ENCODE measurements at places on chromosomes 4 and X.

- DNase-seq, result no peak
Observed at GRCh38 chr4:189656641-189657040, 284.0 kb upstream of the FRG1 start.

GRCh38 chr4:31237233-31237632 lies 517.1 kb downstream of the PCDH7 start:
- no peak for DNase-seq

GRCh38 chr4:6647169-6647568 lies 6.7 kb downstream of the MRFAP1 start:
- no peak for DNase-seq

- DNase-seq, result no peak
Observed at GRCh38 chr4:20421603-20421985, 169.9 kb downstream of the SLIT2 start.

GRCh38 chr4:114986133-114986532 lies 127.3 kb downstream of the NDST4 start:
- DNase-seq, result no peak

DNA sequence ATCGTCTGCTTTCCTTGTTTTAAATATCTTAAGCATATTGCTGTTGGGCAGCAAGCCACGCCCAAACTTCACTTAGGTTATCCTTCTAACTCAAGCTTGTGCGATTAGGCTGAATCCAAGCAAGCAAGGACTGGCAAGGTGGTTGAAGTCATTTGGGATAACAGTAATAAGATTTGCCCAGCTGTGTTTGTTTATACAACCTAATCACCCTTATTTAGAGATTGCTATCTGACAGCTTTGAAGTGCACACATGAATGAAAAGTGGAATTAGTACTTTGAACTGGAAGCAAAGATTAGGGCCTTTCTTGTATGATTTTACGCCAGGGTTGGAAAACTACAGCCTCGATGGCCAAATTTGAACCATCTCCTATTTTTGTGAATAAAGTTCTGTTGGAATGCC lies 182.1 kb downstream of the ASB9 start:
- no peak for DNase-seq

- no peak for DNase-seq
Observed at GRCh38 chr4:140056015-140056414, 98.0 kb downstream of the MAML3 start.

GRCh38 chr4:61003301-61003700 lies 196.8 kb upstream of the ADGRL3 start:
- no peak for DNase-seq

- no peak for DNase-seq
Observed at GRCh38 chr4:44447563-44448504, 775 bp downstream of the KCTD8 start.

DNA sequence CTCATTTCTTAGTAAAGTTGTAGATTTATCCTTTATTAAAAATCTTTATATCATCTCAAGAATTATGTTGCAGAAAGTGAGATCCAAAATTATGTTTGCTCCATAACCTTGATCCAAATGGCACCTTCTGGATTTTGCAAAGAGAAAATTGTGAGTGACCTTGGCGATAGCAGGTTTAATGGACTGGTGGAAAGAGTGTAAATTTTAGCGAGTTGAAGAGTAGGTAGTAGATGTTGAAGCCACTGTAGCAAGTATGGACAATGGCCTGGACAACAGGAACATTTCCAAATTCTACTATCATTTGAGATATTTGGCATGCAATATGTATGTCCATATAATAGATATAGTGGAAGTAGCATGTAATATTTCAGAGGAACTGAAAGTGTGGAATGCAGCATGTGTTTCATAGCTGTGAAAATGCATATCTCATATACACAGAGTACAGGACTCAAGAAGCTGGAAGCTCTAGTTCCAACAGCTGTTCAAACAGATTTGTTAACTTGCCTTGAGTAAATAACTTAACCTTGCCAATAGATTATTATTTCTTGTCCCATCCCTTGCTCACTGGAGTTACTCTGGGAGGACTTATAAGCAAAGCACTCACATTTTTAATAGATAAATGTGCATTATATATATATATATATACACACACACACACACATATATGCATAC lies 152.5 kb upstream of the TLL1 start:
- DNase-seq, result no peak

DNA sequence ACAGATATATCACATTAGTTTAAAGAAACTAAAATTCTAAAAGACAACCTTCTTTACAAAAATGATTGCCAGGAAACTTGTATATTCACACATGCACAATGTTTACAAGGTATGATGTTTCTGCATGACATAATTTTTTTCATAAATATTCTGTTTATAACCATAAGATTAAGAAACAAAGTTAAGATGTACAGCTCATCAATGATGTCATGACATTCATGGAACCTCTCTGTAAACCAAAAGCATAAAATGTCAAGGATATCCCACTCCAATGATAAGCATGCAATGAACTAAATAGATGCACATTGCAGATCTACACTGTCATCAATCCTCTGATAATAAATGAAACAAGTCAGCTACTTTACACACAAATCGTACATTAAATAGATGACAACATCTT lies 136.0 kb downstream of the MAB21L2 start:
- DNase-seq, result no peak

DNA sequence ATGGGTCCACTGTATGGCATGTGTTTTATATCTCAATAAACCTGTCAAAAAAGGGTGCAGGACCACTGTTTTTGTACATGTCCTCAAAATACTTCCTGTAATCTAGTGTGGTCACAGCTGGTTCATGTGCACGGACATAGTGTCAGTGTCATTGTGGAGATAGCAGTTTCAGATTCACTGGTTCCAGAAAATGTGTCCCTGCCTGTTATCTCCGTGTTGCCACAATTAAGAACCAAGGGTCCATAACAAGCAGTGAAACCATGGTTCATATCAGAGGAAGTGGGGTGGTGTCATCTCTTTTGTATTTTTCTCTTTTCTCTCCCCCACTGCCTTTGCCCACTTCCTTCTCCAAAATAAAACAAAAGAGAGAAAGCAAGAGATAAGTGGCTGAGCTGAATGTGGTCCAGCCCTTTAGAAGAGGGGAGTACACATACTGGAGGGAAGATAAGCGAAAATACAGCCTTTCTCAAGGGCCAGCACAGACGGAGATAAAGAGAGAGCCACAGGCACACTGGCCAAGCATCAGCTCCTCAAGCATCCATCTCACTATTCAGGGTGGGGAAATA lies 51.2 kb downstream of the TBL1X start:
- DNase-seq, result no peak

- DNase-seq, result no peak
Observed at GRCh38 chr4:14008494-14008893, 381.0 kb upstream of the BOD1L1 start.

GRCh38 chrX:35439034-35439660 lies 359.0 kb upstream of the MAGEB16 start:
- no peak for DNase-seq

DNA sequence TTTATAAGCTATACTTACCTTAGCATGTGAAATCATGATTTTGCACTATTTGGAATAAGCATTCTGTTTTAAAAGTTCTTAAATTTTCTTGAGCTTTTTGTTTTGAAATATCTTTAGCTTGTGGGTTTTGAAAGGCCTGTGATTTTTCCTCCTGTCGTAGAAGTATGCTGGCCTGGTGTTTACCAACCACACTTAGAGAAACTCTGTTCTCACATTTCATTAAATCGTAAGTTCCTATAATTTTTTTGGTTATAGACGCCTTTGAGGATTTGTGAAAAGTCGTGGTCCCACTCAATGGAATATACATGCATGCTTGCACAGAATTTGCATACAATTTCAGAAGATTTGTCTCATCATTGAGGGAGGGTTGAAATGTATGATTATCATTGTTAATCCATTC lies 63.6 kb downstream of the PDLIM5 start:
- no peak for DNase-seq

- no peak for DNase-seq
Observed at GRCh38 chr4:121226362-121226761, 62.2 kb upstream of the TNIP3 start.

GRCh38 chrX:136259543-136259942 lies 8.3 kb upstream of the MAP7D3 start:
- no peak for DNase-seq

DNA sequence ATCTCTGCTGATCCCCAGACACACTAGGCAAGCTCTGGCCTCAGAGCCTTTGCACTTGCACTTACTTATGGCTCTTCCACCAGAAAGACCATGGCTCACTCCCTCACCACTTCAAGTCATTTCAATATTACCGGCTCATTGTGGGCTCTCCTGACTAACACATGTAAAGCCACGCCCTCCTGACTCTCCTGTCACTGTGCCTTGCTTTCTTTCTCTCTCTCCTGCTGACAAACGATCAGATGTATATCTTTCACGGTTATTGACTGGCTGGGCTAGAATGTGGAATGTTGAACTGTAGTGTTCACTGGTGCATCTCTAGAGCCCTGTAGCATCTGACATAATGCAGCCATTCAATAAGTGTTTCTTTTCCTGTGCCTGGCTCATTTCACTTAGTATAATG lies 425.1 kb downstream of the RAB28 start:
- no peak for DNase-seq

GRCh38 chr4:138992676-138993075 lies 22.9 kb upstream of the NOCT start:
- no peak for DNase-seq

DNA sequence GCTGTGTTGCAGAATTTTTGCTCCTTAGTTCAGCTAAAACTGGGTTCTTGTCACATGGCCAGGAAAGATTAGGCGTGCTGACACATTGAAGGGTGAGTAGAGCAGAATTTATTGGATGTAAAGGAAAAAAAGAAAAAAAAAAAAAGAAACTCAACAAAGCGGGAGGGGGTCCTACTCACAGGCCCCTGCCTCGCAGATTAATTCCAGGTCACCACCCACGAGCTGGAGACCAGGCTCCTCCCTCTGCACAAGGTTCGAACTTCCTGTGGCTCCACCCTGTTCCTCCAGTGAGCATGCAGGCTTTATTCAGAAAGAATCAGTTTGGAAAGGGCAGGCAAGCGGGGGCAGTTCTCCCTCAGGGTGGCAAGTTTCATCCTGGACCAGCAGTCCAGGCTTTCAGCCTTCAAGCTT lies 17.1 kb downstream of the MGST2 start:
- DNase-seq, result no peak

GRCh38 chr4:61067381-61067780 lies 132.7 kb upstream of the ADGRL3 start:
- DNase-seq, result no peak

DNA sequence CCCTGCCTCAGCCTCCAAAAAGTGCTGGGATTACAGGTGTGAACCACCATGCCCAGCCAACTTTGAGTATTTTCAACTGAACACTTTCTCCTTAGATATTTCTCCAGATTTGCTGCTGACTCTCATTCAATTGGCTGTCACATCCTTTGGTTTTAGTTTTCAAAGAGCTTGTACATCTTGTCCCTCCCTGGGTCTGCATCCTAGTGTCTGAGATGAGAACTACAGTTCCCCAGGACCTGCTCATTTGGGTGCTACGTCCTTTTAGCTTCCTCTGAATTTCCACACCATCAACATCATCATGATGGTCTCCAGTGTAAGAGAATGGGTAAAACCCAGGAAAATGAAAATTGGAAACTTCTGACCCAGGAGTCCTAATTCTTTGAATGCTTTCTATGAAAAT lies 312.9 kb downstream of the NLGN4X start:
- no peak for DNase-seq

DNA sequence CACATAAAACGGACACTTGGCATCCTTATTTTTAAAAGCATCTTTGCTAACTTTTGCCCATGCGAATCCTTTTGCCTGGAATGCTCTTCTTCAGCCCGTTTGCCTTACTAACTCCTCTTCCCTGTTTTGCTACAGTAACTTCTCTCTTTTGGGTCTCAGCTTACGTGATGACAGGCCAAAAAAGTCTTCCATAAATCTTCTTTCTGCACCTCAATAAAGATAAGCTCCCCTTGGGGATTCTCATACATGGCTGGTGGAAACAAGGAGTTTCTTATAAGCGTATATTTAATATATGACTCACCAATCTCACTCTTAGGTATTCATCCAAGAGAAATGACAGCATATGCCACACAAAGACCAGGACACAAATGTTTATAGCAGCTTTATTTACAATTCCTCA lies 192.7 kb downstream of the RCHY1 start:
- DNase-seq, result no peak

DNA sequence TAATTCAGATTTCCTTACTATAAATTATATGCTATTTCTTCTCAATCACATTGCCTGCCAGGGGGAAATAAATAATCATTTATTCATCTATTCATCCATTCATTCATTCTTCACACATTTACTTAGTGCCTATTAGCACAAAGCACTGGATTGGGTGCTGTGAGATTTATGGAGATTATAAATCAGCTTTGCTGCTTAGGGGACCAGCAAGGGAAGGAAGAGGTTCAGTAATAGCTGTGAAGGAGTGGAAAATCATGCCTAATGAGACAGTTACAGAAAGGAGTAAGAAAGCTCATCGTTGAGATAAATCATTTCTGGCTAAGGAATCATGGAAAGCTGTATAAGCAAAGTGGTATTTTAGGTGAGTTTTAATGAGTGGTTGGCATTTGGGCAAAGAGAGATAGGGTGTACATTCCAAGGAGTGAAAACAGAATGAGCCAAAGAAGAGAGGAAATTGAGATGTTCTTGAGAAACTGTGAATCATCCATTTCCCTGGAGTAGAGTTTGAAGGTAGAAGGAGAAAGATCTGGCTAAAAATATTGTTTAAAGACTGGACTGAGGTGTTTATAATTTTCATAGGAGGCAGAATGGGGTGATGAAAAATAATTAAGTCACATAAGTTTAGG lies 9.6 kb downstream of the ARSJ start:
- DNase-seq, result no peak

- DNase-seq, result no peak
Observed at GRCh38 chr4:144556636-144557035, 89.3 kb upstream of the HHIP start.

GRCh38 chr4:153142700-153143438 lies 61.4 kb upstream of the TRIM2 start:
- peak; percentile 10 for DNase-seq

DNA sequence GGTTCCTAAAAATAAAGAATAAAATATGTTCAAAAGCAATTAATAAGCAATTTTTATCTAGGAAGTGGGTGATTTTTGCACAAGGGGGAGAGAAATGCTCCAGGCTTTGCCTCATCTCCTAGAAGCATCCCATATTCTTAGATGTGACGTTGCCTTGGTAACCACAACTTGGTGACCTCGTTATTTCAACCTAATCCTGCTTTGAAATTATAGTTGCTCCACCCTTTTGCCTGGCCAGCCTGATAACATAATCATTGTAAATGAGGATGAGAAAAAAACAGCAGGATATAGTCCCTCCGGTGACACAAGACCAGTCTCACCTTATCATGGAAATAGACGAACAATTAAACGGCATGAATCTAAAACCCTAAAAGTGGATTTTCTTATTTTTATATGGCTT lies 194.4 kb downstream of the QDPR start:
- DNase-seq, result no peak

GRCh38 chr4:181416966-181417365 lies 826.2 kb upstream of the TENM3 start:
- DNase-seq, result no peak

GRCh38 chr4:23320931-23321587 lies 568.8 kb downstream of the PPARGC1A start:
- DNase-seq, result no peak

- DNase-seq, result peak; percentile 7
Observed at GRCh38 chrX:66074920-66075879, 35.3 kb upstream of the VSIG4 start.

GRCh38 chrX:7444967-7445366 lies 297.0 kb upstream of the PUDP start:
- DNase-seq, result no peak

Data from activated CD8-positive, alpha-beta memory T cell treated with anti-CD3 and anti-CD28 coated beads for 1 hour (primary cell).